NCI-H460 (cell line): ENCODE measurements at places on chromosomes 5 and 9. TPM values are rescaled to one million over a fixed set of nuclear protein-coding genes. Genes with fewer than 3 reads are reported as not detected.

HMCN2 gene
- 0.20 and 0.38 TPM in 2 replicates for total RNA-seq

TPPP gene
- total RNA-seq, result 0.54 and 0.63 TPM in 2 replicates

DNA sequence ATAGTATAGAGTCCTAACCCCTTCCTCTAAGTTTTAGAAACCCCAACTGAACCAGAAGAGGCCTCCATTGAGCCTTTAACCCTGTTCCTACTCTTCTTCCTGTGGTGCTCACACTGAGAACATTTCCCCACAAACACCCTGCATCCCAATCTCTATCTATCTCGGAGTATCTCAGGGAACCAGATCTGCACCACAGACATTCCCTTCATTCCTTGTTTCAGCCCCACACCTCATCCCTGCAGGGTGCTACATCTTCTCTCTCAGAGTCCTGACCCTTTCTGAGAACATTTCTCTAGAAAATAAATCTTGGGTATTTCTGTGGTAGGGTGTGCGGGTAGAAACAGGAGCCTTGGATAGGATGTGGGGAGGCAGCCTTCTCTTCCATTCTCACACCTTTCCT is 507.8 kb downstream of the PDE4D start:
- no peak for DNase-seq

PLK2 gene
- total RNA-seq, result 186 and 202 TPM in 2 replicates

NUTM2F gene
- total RNA-seq, result not detected in 2 replicates

DNA sequence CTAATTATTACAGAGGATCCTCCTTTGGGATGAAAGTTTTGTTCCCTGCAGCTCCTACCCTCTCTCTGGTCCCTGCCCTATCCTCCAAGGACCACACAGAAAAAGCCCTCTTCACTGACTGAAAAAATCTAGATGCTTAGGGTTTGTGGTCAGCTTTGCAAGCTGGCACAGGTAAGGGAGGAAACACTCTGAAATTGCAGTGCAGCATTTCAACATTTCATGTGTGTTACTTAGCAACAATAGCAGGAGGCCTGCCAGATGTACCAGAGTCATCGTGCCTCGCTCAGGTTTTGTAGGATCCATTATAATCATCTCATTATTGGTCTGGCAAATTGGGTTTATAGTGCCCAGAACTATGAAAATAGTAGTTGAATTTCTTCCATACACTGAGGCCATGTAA is 109.5 kb downstream of the PALM2AKAP2 start:
- no peak for DNase-seq

DNA sequence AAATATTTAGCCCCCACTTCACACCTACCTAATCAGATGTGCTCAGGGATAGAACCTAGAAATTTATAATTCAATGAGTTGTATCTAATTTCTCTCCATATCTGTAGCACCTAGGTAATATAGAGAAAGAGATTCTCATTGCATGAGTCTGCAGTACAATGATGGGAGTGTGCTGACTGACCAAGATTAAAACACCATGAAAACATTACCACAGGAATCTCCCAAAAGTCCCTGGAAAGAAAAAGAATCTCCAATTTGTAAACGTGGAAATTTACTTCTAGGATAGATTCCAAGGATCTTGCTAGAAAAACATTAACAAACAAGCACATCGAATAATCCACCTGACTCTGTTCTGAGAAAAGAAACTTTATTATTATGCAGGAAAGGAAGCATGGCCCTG is 45.0 kb upstream of the DMRTA1 start:
- DNase-seq, result no peak

DNA sequence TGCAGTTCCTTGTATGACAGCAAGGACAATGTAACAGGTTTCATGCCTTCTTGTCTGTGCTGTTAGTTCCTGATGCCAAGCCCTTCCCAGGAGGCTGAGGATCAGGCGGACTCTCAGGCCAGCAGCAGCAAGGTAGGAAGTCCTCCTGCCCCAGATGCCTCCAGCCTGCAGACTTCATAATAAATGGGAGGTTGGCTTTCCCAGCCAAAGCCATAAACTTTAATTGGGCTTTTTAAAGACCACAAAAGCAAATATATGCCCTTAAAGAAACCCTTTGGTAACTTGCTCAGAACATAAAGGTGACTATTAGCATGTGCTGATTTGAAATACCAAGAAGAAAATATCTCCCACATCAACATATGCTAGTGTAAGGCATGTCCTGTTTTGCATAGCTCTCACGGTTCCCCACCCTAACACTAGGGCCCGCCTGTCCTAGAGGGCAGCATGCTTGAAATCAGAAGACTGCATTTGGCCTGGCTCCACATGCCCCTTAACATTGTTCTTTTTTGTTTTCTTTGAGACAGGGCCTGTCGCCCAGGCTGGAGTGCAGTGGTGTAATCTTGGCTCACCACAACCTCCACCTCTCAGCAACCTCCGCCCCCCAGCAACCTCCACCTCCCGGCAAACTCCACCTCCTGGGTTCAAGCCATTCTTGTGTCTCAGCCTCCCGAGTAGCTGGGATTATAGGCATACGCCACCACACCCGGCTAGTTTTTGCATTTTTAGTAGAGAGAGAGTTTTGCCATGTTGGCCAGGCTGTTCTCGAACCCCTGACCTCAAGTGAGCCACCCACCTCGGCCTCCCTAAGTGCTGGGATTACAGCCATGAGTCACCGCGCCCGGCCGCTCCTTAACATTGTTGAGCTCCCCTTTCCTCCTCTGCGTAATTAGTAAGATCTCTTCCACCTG is 44.6 kb upstream of the FCN1 start:
- DNase-seq, result no peak

DNA sequence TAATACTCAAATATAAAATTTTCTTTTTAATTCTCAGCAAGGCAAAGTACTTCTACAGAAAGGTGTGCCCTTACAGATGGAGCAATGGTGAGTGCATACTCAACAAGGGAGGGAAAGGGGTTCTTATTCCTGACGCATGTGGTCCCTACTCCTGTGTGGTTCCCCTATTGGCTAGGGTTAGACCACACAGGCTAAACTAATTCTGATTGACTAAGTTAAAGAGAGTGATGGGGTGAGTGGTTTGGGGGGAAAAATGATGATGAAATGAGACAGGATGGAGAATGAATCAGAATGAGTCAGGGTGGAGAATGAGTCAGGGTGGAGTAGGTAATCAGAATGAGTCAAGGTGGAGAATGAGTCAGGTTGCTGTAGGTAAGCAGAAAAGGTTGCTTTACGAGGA is 22.9 kb upstream of the HMGCS1 start:
- no peak for DNase-seq

GRCh38 chr5:143649937-143650621 is 161.9 kb upstream of the HMHB1 start:
- no peak for DNase-seq

DNA sequence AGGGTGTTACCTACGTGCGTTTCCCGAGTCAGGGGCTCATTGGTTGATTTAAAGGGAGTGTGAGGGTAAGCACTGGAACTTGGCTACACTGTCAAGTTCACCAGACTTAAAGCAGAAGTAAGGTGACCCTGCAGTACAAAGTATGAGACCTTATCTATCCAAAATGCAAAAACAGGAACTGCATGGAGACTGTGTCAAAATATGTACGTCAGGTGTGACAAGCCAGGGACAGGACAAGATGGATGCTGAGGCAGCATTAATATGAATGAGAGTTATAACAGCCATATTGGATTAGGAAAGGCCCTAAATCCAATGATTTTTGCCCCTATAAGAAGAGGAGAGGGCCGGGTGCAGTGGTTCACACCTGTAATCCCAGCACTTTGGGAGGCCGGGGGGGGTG is 15.4 kb upstream of the SUSD3 start:
- no peak for DNase-seq

DNA sequence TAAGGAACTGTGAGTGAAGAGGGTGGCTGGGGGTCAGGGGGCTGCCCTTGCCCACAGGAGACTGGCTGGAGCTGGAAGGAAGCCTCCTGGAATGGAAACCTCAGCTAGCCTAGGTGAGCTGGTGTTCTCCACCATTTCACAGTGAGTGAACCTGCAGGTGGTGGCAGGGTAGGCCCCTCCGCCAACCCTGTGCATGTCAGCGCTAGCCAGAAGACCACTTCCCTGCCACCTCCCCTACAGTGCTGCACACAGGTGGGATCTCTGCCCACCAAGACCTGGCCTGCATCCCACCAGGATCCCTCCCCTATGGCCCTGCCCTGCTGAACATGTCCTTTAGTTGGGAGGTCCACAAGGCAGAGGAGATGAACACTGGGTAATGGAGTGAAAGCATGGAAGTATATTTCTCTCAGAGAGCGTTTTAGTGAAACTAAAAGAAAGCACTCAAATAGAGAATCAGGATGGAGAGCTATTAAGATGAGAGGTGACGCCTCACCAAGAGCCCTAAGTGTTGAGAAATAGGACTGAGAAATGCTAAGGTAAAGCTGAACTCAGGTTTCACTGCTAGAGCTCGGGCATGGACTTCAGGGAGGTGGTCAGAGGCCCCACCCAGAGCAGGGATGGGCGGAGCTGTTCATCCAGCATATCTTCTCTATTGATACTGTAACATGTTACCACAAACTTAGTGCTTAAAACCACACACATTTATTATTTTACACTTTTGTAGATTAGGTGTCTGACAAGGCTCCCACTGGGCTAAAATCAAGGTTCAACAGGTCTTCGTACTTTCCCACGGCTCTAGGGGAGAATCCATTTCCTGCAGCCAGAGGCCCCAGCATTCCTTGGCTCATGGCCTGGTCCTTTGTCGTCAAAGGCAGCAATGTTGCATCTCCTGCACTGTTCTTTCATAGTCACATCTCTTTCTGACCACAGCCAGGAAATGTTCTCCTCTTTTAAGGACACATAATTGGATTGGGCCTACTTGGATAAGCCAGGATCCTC is 83.2 kb downstream of the DIRAS2 start:
- DNase-seq, result no peak

GRCh38 chr5:55227664-55228430 is 732 bp upstream of the MCIDAS start:
- DNase-seq, result no peak

F12 gene
- 10.9 and 12.8 TPM in 2 replicates for total RNA-seq

DNA sequence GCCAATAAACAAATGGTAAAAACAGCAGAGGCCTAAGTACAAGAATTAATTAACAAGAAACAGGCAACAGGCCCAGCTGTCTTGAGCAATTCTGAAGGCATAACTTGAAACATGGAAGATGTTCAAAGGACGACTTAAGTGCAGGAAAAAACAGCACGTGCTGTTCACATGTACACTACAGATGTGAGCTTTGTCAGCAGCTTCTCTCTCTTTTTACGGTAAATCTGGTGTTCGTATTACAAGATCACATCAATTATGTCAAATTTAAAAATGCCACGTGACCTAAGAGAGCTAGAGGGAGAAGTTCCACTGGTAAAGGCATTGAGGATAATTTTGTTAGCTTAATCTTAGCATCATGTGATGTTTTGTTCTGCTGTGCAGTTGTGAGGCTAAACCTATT is 281.1 kb downstream of the PSAT1 start:
- DNase-seq, result no peak

PCDHAC2 gene
- total RNA-seq, result 1.0 and 1.2 TPM in 2 replicates

GRCh38 chr5:137056676-137057075 is 442.4 kb downstream of the SPOCK1 start:
- DNase-seq, result no peak

- DNase-seq, result no peak
Measured at GRCh38 chr9:7909537-7909936, 110.0 kb upstream of the DMAC1 start.

- DNase-seq, result no peak
Measured at GRCh38 chr9:116308076-116308475, 154.5 kb downstream of the PAPPA start.

DNA sequence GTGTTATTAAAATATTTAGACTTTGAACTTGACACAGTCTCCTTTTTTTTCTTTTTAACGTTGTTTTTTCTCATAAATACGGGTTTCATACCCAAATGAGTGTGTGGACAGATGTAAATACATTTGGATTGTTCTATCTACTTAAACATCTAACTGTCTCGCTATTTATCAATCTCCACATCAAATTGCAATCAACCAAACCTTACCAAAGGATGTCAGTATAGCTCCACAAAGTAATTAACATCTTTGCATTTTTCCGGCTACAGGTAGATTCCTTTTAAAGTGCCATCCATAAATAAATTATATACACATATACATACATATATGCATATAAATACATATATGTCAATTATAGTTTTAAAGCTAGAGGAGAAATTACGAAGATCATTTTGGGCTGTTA is 705 bp upstream of the CDH10 start:
- DNase-seq, result no peak

DNA sequence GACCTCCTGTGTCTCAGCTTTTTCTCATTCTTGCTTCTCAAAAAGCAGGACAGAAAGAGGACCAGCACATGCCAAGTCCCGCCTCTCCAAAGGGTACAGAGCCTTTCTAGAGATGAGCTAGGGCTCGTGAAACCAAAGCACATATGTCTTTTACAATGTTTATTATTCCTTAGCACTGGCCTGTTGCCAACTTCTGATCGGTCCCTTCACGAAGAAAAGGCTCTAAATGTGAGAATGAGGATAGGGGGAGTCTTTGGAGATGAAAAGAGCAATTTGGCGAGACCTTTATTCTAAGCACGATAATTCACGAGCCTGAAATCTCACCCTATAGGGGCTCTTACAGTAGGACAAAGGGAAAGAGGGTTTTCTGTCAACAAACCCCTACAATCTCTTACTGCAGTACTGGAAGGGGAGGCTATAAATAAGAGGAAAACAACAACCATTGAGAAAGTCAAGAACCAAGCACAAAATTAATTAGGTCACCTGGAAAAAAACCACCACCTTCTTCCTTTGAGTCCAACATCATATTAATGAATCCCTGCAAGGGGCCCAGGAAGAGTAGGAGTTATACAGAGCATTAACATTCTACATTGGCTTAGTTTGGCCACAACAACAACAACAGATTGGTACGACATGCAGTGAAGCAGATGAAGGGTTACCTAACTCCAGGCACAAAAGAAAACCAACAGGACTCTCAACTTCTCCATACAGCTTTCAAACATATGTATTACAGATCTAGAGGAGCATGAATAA is 309.5 kb downstream of the PDE4D start:
- DNase-seq, result no peak

- no peak for DNase-seq
Measured at GRCh38 chr5:73989956-73990355, 364.0 kb downstream of the ARHGEF28 start.

DNA sequence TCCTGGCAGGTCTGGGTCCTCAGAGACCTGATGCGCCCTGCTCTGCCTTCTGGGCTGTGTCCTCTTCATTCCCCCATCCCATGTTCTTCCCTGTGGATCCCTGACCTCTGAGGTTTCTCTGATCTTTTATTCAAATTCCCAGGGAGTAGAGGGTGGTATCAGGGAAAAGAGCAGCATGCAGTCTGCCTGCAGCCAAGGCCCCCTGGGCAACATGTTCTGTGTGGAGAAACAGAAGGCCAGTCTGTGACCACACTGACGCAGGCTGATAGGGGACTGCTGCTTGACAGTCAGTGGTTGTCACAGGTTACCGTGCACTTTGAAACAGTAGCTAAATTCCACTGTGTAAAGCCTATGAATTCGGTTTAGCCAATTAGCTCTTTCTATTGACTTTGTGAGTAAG is 156.6 kb upstream of the IRX2 start:
- DNase-seq, result no peak

C1QTNF3 gene
- total RNA-seq, result 0.49 and 0.69 TPM in 2 replicates

RHOBTB3 gene
- 148 and 149 TPM in 2 replicates for total RNA-seq

GRCh38 chr9:137070906-137071275 is 534 bp upstream of the SAPCD2 start:
- no peak for DNase-seq

NUP155 gene
- 52.4 and 56.2 TPM in 2 replicates for total RNA-seq

- DNase-seq, result no peak
Measured at GRCh38 chr5:17046320-17046719, 110.2 kb upstream of the MYO10 start.

- no peak for DNase-seq
Measured at GRCh38 chr9:135018306-135018915, 69.1 kb upstream of the OLFM1 start.

SLC1A1 gene
- 0.10 TPM in 1 of 2 replicates, not detected in the other for total RNA-seq

TRAPPC13 gene
- total RNA-seq, result 32.8 and 44.0 TPM in 2 replicates

PCDHGB1 gene
- total RNA-seq, result 1.1 and 2.6 TPM in 2 replicates

- DNase-seq, result no peak
Measured at GRCh38 chr9:109781086-109781485, 1.1 kb downstream of the PALM2AKAP2 start.

ENTREP1 gene
- total RNA-seq, result 0.14 and 0.15 TPM in 2 replicates
